Activated naive CD8-positive, alpha-beta T cell treated with anti-CD3 and anti-CD28 coated beads for 36 hours (primary cell): ENCODE measurements at places on chromosomes 2 and 18. TPM values are rescaled to one million over a fixed set of nuclear protein-coding genes. Genes with fewer than 3 reads are reported as not detected.

DNA sequence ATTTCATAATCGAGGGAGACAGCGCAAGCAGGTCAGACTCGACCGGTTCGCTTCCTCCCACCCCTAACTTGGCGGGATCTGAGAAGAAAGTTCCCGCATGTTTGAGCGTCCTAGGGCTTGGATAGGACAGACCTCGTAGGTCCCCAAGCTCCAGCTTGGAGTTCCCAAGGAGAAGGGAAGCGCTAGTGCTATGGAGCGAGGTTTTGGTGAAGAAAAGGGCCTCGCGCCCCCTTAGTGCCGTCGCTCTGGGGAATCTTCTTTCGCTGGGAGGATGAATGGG, 11.6 kb upstream of the SKOR2 start:
- DNase-seq = no peak

- peak; percentile 8 for DNase-seq
Measured at GRCh38 chr2:108612514-108613183, 78.4 kb downstream of the LIMS1 start.

- no peak for DNase-seq
Measured at GRCh38 chr2:20597860-20598183, 53.1 kb downstream of the HS1BP3 start.

GRCh38 chr2:209113026-209113425, 310.8 kb upstream of the MAP2 start:
- no peak for DNase-seq

FAM237A gene
- not detected for total RNA-seq
